ENCODE measurements at places on chromosomes 12 and 14.
A peak's percentile ranks its signal among the peaks of the same experiment; 100 is the strongest.

GRCh38 chr12:132354211-132354981, 25.0 kb upstream of the GALNT9 start:
- no peak for DNase-seq

GRCh38 chr12:1313906-1314305, 280.5 kb downstream of the FBXL14 start:
- no peak for DNase-seq

- DNase-seq: no peak
Measured at GRCh38 chr12:112327209-112327938, 54.9 kb downstream of the HECTD4 start.

- DNase-seq: no peak
Measured at GRCh38 chr14:21723431-21724045, 49.9 kb upstream of the OR4E1 start.

- DNase-seq: no peak
Measured at GRCh38 chr12:94458877-94459727, 565 bp downstream of the CEP83 start.

DNA sequence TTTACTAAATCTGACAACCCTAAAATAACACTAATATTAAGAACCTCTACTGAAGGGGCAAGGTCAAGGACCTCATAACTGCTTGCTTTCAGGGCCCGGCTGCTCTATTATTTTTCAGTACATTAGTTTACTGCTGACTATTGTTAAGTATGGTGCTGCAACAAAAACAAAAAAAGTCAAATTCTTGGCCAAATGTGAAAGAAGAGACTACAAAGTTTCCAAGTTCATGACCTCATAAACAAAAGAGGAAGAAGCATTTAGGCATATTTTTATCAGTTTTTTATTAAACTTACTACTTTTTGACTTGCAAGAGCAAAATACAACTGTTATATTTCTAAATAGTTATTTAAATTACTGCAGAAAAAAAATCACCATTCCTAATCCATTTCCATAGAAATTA, 109.8 kb upstream of the GPHB5 start:
- no peak for DNase-seq

DNA sequence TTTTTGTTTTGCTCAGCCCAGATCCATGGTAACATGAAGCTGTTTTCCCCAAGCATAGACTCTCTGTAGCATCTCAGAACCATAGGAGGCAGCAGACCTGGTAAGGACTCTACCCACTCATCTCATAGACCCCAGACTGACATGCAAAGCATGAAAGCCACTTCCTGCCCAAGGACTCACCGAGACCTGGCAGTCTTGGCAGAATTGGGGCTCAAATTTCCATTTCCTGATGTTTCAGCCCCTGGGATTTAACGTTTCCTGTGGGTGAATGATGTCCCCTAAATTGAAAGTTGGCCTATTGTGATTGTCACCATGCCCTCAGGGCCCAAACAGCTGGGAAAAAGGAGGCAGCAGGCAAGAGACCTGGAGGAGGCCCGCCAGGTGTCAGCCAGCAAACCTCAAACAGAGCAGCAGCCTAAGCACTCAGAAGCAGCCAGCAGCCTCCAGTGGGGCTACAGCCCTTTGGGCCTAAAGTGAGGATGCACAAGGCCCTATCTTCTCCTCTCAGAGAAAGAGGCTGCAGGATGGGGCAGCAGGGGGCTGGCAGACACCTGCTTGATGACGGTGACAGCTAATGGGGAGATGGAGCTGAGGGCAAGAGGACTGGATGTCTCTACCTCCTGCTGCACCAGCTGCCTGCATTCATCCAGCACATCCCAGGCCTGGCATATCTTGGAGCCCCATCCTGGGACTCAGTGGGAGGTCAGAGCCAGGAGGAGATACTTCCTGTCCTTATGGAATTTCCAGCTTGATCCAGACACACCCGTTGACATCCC, 8.5 kb downstream of the KRT85 start:
- no peak for DNase-seq

- no peak for DNase-seq
Measured at GRCh38 chr14:33229269-33229929, 290.7 kb downstream of the NPAS3 start.

DNA sequence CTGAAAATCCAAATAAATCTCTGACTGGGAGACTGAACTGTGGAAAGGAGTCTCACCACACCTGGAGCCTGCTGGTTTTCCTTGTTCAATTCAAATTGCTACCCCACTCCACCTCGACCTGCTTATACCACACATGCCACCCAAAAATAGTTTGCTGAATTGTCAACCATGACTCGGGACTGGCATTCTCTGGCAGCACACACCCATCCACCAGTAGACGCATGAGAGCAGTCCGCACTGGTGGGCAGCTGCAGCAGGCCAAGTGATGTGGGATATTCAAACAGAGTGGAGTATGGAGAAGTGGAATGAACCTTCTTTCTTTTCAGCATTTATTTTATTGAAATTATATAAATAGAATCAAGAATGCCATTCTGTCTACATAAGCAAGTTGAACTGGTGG, 38.7 kb upstream of the SYCP3 start:
- DNase-seq: no peak

DNA sequence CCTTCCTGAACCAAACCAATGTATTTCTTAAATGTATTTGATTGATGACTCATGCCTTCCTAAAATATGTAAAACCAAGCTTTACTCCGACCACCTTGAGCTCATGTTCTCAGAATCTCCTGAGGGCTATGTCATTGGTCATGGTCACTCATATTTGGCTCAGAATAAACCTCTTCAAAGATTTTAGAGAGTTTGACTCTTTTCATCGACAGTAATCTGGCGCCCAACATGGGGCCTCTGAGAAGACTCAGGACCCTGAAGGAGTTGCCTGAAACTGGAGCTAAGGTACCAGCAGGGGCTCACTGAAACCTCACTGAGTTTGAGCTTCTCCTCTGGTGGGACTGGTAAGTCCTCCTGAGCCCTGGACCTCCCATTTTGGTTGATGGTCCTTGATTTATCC, 17.2 kb upstream of the PSMC1 start:
- DNase-seq: no peak

DNA sequence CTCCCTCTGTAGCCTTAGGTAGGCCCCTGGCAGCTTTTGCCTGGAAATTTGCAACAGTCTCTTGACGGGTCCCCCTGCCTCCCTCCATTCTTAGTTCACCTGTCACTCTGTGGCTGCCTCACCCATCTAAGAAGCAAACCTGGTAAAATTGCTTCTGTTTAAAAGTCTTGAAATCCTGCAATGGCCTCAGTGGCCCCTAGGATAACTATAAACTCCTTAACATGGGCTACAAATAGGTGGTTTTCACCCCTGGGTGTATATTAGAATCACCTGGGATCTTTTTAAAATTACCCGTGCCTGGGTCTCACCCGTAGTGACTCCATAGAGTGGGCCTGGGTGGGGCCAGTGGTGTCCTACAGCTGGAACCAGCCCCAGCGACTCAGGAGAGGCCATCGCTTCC, 332.7 kb downstream of the CACNA1C start:
- no peak for DNase-seq

DNA sequence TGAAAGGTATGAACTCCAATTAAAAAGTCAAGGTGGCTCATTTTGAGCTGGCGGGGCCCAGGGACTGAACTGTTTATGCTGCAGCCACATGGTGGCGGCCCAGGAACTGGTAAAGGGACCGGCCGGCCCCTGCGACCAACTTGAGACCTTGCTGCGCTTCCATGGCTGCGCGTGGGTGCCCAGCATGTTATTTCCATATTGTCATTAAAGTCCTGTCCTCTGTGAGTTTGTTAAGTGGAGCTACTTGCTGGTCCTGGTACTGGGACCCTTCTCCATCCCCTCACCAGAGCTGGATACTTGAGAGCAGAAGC, 62.3 kb downstream of the BEGAIN start:
- no peak for DNase-seq

DNA sequence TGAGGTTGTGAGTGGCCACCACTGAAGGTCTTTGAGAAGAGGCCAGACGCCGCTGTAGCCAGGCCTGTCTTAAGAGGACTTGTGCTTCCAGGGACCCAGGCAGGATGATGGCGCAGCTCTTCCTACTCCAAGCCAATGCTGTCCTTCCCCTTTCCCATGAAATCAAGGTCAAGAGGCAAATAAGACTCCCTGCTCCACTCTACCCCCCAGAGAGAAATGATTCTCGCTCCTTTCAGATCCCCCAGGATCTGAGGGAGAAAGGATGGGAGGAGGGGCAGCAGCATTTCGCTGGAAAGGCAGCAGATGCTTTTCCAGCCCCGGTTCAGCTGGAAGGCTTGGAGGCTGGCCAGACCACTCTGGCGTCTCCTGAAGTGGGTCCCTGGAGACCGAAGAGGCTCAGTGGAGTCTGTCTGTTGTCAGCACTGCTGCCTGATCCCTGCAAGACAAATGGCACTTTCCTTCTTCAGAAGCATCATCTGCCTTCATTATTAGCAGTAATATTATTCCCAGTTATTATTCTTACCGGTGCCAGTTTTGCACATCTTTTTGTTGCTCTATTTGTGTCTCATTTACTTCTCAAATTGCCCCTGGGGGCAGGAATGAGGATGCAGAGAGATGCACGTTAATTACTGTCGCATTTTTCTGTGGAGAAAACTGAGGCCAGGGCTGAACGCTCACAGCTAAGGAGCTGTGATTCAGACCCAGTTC, 51.4 kb downstream of the C14orf132 start:
- no peak for DNase-seq

DNA sequence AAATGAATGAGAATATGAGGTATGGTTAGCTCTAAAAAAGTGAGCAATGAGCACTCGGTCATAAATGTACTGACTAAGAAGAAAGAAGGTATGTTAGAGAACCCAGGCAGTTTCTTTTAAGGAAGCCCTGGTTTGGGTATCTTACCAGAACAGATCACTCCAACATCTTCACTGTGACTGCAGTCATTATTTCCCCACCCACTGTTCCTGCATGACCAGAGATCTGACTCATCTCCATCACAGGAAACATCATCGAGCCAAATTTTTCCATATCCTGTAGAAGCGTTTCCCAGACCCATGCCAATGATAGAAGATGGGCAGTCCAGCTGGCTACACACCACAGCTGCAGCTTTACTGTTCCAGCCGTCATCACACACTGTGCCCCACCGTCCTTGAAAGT, 48.0 kb downstream of the CD163L1 start:
- DNase-seq: no peak

- DNase-seq: no peak
Measured at GRCh38 chr12:88419794-88420193, 160.5 kb downstream of the KITLG start.

- no peak for DNase-seq
Measured at GRCh38 chr12:114673169-114673833, 10.7 kb downstream of the TBX3 start.

- no peak for DNase-seq
Measured at GRCh38 chr12:12551115-12551514, 11.5 kb downstream of the DUSP16 start.

GRCh38 chr14:101628471-101628966, 67.2 kb downstream of the DIO3 start:
- DNase-seq: peak; percentile 64

- DNase-seq: peak; percentile 37
Measured at GRCh38 chr12:71014180-71014785, 93.7 kb upstream of the PTPRR start.

- no peak for DNase-seq
Measured at GRCh38 chr12:76997011-76997780, 68.2 kb downstream of the E2F7 start.

DNA sequence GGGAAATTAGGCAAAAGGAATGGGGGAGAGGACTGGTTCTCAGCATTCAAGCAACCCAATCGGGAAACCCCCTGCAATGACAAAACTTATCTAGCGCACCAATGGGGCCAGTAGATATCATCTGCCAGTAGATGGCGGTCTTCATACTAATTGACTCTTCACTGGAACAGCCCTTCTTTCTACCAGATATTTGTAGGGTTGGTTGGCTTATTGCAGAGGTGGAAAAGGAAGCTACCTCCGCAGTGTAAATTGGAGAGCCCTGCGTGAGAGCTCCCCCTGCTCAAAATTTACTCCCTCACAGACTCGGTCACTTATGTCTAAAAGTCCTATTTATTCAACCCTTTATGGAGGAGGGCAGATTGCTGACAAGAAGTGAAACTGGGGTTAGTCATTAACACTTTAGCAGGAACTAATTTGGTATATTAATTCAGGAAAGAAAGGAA, 166.1 kb upstream of the CCND2 start:
- no peak for DNase-seq

- no peak for DNase-seq
Measured at GRCh38 chr14:69626132-69626500, 14.7 kb downstream of the SUSD6 start.

- DNase-seq: no peak
Measured at GRCh38 chr14:100350986-100351385, 27.8 kb downstream of the SLC25A47 start.

GRCh38 chr12:104702565-104703139, 245.9 kb downstream of the CHST11 start:
- no peak for DNase-seq

GRCh38 chr14:22536853-22537338, 52.1 kb downstream of the DAD1 start:
- DNase-seq: peak; percentile 76

DNA sequence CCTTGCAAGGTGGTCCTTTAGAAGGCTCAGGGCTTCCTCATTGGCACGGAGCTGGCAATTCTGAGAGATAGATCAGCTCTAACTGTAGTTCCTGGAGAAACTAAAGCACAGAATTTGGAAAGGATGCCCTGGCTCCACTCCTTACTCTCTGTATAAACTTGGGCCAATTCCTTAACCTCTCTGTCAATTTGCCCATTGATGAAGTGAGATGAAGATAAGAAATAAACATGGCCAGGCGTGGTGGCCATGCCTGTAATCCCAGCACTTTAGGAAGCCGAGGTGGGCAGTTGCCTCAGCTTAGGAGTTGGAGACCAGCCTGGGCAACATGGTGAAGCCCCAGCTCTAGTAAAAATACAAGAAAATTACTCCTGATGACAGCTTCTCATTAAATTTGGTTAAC, 34.0 kb upstream of the COX6A1 start:
- no peak for DNase-seq

GRCh38 chr12:52521568-52522266, 1.5 kb upstream of the KRT5 start:
- DNase-seq: peak; percentile 84

- no peak for DNase-seq
Measured at GRCh38 chr12:16515666-16516065, 90.3 kb downstream of the LMO3 start.

DNA sequence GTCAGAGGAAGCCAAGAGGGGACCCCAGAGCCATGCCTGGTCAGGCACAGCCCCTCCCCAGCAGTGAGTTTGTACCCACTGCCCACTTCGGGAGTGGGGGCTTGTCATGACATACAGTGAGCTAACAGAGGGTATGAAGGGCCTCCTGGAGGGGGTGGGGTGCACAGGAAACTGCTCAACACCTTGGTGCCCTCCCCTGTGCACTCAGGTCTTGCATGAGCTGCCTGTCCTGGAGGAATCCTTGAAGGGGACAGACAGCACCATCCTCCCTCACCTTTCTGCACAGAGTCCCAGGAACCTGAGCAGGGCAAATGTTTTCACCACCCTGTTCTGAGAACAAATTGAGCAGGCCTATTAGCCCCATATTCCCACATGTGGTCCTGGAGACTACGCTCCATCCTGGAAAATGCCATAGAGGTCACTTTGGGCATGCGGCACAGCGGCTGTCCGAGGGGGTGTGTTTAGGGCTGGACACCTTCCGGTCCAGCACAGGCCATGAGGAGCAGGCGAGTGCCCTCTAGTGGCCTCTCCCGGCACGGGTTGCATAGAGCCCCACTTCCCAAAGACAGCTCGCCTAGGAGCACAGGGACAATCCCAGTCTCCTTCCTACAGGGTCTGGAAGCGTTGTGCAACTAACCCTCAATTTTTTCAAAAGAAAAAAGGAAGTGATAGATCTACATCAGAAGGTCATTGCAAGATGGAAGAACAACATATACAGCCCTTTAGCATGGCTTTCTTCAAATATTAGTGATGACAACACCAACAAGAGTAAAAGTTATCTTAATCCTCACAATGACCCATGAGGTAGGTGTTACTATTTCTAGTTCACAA, 31.9 kb upstream of the ZFP36L1 start:
- peak; percentile 68 for DNase-seq

GRCh38 chr14:32534145-32534544, 205.0 kb downstream of the AKAP6 start:
- no peak for DNase-seq
